ENCODE measurements at places on chromosomes 5 and 9.
A peak's percentile ranks its signal among the peaks of the same experiment; 100 is the strongest.

DNA sequence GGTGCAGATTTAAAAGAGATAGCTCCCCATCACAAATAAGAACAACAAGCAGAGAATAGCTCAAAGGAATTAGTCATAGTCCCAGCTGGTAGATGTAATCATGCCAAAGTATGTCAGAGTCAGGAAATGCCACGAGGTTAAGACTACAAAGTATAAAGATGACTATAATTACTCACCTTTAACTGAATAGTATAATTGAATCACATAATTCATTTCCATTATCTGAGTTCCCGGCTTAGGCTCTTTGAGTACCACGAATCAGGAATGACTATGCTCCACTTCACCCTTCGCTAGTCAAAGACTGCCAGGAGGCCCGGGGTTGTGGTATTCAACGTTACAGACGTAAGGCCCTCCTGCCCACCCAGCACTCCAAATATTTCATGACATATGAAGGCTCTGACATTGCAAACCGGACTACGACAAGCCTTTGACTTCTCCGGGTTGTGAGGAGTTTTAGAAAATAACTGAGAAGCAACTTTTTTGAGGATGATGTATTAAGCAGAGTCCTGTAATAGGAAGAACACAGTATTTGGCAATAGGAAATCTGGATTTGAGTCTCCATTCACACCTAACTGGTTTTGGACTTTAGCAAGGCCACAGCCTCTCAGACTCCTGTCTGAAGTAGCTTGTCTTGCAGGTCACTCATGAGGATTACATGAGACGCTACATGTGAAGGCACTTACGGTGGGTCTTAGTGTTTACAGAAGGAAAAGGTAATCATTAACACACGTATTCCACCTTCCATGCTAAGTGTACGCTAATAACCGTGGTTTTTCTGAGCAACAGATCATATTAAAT lies 64.6 kb downstream of the ENC1 start:
- DNase-seq = no peak

- DNase-seq = no peak
Observed at GRCh38 chr5:6435356-6435755, 13.3 kb upstream of the UBE2QL1 start.

GRCh38 chr9:123893831-123894460 lies 36.0 kb downstream of the DENND1A start:
- DNase-seq = no peak

DNA sequence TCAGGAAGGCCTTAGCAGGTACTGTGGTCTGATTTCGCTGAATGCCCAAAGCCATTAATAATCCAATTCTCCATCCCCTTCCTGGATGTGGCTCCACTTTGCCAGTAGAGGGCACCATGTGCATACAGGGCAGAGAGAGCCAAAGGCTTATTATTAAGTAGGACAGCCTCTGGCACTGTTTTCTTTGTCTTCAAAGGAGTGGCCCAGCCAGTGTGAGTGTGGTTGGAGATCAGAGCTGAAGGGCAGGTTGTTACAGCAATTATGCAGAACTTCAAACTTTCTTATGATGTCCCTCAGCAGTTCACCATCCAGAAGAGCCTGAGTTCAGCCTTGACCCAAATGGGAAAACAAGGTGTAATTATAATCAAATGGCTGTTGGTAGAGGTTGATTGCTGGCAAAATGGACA lies 38.6 kb upstream of the CEMIP2 start:
- peak; percentile 51 for DNase-seq

DNA sequence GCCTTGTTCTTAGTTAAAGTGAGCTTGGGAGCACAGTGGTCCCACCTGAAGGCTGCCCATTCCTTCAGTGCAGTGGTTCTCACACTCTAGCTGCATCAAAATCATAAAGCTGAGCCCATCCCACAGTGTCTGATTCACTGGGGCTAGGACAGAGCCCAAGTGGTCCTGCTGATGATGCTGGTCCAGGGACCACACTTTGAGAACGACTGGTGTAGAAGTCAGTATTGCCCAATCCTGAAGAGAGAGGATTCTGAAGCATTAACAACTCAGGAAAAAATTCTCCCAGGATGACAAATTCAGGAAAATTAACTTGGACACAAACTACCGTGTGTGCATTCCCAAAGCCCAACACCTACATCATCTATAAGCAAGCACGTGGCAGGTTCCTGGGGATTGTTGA lies 176.2 kb downstream of the GABBR2 start:
- DNase-seq = no peak

GRCh38 chr9:71209890-71210289 lies 88.5 kb upstream of the TRPM3 start:
- no peak for DNase-seq

- DNase-seq = no peak
Observed at GRCh38 chr5:178340637-178341036, 108.0 kb upstream of the PHYKPL start.

GRCh38 chr5:116922532-116922931 lies 347.9 kb upstream of the SEMA6A start:
- DNase-seq = no peak

GRCh38 chr9:133114886-133115603 lies 6.0 kb downstream of the RALGDS start:
- DNase-seq = no peak

DNA sequence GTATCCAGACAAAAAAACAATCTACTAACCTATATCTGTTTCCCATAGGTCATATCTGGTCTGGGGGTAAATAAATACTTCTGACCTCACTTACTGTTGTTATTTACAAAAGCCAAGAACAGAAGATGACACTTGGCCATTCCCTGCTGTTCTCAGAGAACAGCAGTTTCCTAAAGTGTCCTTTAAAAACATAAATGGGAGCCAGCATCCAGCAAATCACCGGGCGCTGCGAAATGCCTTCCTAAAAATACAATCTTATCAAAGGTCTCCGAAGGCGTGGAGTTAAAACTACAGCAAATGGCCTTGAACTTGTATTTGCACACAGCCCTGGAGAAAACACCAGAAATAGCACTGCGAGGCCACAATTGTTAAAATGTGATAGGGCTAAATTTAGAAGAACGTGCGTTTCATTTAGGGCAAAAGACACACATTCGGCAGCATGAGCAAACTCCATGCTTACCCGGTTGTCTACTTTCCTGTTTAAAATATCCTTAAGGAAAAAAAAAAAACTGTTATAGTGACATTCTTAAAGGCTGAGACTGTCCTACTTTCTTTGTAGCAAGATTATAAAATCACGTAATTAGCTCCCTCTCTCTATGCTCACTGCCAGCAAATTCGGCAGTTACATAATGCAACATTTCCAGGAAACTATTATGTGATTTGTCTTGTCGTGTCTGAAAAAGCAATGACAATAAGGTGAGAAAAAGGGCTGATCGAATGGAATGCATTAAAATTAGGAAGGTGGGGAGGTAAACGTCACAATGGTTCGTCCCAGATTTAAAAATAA lies 1.5 kb downstream of the NFIL3 start:
- DNase-seq = no peak

DNA sequence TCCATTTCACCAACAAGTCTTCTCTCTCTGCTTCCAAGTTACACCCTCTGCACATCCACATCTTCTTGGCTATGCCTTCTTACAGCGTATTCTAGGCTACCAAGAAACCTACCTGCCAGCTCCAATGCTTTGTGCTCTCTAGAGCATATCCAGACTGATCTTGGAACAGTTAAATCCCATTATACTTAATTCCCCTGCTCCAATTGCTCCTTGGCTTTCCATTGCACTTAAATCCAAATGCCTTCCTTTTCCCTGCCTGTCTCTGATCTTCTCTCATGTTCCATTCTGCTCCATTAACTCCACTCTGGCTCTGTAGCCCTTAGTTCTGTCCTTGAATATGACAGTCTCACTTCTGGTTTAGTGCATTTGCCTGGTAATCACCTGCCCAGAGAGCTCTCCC lies 322.4 kb downstream of the LRRC70 start:
- no peak for DNase-seq

- no peak for DNase-seq
Observed at GRCh38 chr5:142253938-142254337, 70.9 kb downstream of the SPRY4 start.

Measured in effector CD4-positive, alpha-beta T cell (primary cell).